Right cardiac atrium (tissue), 5 donors: ENCODE measurements at places on chromosomes 13 and 19.
A peak's percentile ranks its signal among the peaks of the same experiment; 100 is the strongest.

GRCh38 chr13:109144693-109145437 lies 515.5 kb downstream of the MYO16 start:
- DNase-seq = no peak

DNA sequence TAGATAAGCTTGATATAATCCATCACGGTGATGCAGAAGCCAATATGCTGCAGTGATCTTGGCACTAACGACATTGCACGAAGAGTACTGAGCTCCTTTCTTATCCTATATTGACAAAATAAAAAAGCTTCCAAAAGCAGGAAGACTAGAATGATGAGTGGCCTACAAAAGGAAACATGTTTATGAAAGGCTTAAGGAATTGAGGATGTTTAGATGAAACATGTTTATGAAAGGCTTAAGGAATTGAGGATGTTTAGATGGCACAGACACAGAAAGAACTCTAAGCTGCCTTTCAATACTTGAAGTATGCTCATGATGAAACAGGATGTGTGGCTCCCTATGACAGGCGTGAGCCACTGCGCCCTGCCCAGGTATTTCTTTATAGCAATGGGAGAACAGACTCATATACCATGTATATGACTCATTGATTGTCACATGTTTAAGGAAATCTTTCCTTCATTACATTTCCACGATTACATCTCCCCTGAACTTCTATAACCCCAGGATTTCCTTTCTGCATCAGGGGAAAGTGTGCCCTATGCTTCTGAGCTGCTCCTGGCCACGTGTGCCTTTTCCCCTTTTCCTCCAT lies 690.8 kb upstream of the ARGLU1 start:
- no peak for DNase-seq

DNA sequence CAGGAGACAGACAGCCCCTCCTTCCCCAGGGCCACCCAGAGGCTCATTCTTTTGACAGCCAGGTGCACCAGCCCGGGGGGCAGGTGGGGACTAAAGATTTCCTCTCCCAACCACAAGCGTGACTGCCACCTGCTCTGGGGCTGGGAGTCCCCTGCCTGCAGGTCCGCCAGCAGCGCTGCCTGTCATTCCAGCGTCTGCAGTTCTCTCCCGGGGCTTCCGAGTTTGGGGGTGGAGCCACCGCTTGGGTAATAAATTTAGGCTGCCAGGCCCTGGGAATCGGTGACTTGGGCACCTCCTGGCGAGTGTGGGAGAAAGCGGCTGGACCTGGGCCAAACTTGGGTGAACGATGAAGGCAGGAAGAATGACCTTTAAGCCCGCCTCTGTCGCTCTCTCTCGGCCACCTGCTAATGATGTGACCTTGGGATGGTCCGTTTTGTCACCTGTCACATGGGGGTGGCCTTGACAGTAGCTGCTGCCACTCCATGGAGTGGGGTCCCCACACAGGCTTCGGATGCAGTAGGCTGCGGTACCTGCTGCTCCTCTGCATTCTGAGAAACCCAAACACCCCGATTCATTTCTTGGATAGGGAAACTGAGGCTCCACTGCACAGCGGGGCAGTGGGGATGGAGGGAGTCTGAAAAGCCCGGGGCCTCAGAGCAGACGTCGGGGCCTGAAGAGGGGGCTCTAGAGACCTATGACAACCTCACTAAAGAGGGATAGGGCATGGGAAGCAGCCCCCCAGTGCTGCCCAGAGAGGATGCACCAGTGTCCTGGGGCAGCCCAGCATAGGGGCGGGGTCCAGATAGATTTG lies 12.8 kb downstream of the FUT6 start:
- peak; percentile 81 for DNase-seq

GRCh38 chr13:22061371-22061805 lies 390.5 kb downstream of the FGF9 start:
- DNase-seq = no peak

DNA sequence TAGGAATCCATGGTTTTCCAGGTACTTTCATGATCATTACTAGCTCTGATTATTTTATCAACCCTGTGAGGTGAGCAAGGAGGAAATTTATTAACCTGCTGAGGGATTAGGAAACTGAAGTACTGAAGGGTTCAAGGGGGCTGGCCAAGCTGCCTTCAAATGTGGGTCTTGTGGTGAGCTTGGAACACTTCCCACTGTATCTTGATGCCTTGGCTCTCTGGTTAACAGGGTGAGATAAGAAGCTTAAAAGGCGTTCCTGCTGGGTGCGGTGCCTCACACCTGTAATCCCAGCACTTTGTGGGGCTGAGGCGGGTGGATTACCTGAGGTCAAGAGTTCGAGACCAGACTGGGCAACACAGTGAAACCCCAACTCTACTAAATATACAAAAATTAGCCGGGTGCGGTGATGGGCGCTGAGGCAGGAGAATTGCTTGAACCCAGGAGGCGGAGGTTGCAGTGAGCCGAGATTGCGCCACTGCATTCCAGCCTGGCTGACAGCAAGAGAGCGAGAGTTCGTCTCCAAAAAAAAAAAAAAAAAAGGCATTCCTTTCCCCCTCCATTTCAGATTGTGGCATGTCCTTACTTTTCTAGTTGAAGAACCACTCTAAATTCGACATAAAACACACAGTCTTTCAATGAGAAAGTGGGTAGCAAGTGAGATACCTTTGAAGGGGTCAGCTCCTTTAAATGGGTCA lies 70.2 kb downstream of the KLF2 start:
- DNase-seq = no peak

DNA sequence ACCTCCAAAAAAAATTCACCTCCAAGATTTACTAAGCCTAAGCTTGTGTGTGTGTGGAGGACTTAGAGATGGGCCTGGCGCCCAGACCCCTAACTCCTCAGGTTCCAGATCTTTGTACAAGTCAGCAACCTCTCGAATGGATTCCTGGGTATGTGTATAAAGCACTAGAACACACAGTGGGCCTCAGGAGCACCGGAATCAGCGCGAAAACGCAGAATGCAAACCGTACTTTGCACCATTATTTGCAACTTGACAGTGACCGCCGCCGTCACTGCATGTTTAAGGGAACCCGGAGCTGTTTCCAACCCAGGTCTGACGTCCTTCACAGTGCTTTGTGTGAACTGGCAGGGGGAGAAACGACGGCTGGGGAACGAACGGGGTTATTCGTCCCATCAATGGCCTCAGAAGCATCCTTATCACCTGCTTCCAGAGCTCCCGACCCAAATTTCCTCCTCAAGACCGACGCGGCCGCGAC lies 688 bp downstream of the ZNF606 start:
- DNase-seq = no peak

DNA sequence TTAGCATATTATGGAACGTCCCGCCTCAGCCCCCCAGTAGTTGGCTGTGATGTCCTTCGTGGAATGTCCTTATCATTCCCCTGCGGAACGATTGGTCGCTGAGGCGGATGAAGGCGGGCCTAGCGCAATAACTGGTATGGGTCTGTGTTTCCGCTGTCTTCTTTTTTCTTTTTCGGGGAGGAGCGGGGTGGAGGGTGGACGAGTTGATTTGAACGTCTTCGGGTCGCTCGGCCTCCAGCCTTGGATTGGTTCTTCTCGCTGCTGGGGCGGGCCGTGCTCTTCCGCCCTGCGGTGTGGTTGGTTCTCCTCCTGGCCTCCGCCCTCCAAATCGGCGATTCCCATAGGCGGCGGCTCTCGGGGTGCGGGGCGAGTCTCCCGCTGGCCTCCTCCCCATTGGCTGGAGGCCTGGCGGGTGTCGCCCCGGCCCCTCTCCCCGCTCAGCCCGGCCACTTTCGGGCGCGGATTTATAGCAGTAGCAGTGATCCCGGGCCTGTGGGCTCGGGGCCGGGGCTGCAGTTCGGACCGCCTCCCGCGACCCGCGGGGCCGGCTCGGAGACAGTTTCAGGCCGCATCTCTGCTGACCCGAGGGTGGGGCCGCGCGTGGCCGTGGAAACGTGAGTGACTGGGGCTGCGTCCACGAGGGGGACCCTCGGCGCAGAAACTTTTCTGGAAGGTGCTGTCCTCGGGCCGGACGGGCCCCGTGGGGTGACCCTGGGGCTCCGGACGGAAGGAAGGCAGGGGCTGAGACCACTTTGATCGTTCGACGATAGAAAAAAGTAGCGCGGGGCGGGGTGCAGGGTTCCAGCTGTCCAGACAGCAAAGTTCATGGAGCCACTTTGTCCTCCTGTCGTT lies 2.1 kb downstream of the ING1 start:
- peak; percentile 99 for DNase-seq

DNA sequence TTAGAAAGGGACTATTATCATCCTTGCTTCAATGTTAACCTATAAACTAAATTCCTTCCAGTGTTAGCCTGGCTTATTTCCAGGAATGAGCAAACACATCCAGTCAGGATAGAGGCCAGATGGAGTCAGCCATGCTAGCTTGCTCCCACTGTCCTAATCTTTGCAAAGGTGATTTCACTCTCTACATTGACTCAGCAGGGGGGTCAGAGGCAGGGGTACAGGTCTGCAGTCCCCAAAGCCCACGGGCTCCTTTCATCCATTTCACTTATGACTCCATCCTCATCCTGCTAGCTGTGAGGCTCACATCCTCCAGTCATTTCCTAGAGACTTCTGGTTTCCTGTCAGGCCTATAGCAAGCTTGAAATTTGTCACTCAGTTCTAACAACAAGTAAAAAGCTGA lies 63.4 kb upstream of the CEACAM8 start:
- no peak for DNase-seq

- DNase-seq = no peak
These were observed 310.8 kb upstream of the KLF12 start for GRCh38 chr13:74444864-74445479.

DNA sequence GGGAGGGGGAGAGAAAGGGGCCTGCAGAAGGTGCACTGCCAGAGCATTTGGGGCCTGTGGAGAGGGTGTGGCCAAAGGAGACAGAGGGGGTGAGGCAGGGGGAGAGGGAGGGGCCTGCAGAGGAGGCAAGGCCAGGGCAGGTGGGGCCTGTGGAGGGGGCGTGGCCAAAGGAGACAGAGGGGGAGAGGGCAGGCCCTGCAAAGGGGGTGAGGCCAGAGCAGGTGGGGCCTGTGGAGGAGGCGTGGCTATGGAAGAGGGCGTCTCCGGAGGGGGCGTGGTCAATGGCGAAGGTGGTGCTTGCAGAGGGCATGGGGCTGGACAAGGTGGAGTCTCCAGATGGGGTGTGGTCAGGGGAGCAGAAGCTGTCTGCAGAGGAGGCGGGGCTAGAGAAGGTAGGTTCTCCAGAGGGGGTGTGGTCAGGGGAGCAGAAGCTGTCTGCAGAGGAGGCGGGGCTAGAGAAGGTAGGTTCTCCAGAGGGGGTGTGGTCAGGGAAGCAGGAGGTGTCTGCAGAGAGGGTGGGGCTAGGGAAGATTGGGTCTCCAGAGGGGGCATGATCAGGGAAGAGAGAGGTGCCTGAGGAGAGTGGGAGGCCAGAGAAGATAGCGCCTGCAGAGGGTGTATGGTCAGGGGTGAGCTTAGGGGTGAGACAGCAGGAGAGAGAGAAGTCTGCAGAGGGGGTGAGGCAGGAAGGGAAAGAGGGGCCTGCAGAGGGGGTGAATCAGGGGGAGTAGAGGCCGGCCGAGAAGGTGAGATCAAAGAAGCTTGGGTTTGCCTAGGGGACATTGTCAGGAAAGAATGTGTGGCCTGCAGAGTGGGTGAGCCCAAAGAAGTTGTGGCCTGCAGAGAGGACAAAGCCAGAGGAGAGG lies 3.4 kb downstream of the PRR36 start:
- DNase-seq = peak; percentile 45

DNA sequence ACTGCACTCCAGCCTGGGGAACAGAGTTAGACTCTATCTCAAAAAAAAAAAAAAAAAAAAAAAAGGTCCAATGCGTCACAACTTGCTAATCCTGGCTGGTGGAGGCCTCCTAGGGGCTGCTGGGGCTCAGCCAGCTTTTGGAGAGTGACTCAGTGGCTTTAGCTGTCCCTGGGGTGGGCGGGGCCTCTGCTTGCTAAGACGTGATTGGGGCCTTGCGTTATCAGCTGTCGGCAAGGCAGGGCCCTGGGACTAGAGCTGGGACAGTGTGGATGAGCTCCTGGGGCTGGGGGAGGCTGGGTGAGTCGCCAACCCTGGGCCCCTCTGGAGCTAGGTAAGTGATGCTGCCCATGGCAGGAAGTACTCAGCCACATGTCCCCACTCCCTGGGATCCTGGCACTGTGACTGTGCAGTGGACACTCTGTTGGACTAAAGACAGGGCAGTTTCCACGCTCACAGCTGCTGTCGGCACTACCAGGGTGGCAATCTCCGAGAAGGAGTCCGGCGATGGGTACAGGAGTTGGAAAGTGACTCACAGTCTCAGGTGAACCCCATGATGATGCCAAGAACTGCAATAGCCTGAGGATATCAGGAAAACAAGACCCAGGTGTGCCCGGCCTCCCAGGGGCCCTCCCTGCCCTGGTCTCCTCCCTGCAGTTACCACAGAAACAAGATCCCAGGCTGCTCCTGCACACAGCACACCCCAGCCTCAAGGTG lies 32.2 kb downstream of the F2RL3 start:
- DNase-seq = peak; percentile 51

- DNase-seq = no peak
These were observed 58.0 kb downstream of the TGDS start for GRCh38 chr13:94537740-94538630.

GRCh38 chr13:41456768-41457588 lies at the start of gene RGCC:
RGCC (plus strand) TSS chr13:41457550; CDS start chr13:41457708, 158 bp downstream.
- DNase-seq = peak; percentile 91

- DNase-seq = peak; percentile 92
These were observed 1.4 kb downstream of the KCTD15 start for GRCh38 chr19:33797802-33798671.

- DNase-seq = no peak
These were observed 7.0 kb downstream of the EMP3 start for GRCh38 chr19:48332351-48332661.
